ENCODE measurements at places on chromosomes 2 and 18. TPM values are rescaled to one million over a fixed set of nuclear protein-coding genes. Genes with fewer than 3 reads are reported as not detected.

GRCh38 chr2:82667491-82667890 lies 1791.6 kb downstream of the SUCLG1 start:
- no peak for DNase-seq

DNA sequence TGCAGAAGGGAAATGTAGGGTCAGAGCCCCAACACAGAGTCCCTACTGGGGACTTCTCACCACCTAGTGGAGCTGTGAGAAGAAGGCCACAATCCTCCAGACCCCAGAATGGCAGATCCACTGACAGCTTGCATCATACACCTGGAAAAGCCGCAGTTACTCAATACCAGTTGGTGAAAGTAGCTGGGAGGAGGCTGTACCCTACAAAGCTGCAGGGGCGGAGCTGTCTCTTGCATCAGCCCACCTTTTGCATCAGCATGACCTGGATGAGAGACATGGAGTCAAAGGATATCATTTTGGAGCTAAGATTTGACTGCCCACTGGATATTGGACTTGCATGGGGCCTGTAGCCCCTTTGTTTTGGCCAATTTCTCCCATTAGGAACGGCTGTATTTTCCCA lies 237.3 kb downstream of the CALCRL start:
- DNase-seq, result no peak

Gene DQX1
- total RNA-seq, result 1.6 TPM

Gene MOCOS
- total RNA-seq, result 6.0 TPM

- no peak for DNase-seq
These were observed 308.8 kb upstream of the FIGN start for GRCh38 chr2:164044622-164045021.

DNA sequence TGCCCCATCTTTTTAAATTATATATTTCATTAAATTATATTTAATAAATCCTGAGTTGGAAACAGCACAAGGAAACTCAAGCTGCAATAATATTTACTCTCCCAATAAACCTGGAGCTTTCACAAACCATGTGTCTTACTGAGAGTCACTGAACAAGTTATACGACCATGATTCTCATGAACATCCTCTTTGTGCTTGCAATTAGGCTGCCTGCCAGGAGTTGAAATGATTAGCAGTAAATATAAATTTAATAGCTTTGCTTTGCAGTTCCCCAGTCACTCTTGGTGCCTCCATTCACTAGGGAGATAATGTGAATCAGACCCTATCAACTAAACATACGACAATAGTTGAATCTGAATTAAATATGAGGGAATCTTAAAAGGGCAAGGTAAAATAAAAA lies 905.1 kb downstream of the NRXN1 start:
- DNase-seq, result no peak

DNA sequence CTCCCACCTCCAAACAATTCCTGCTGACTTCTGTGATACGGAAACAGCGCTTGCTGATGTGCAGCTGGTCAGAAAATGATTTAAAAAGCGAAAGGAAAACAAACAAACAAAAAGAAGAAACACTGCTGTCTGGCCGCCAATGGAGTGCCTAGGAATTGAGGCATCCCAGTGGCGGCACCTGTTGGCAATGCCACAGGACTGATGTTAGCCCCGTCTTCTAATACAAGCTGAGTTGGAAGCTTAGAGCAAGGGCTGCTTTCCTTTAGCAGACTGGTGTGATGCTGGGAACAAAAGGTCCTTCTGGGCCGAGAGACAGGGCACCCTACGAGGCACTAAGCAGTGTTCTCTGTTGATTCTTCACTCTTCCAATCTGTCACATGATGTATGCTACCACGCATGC lies 163.6 kb upstream of the REV1 start:
- no peak for DNase-seq

DNA sequence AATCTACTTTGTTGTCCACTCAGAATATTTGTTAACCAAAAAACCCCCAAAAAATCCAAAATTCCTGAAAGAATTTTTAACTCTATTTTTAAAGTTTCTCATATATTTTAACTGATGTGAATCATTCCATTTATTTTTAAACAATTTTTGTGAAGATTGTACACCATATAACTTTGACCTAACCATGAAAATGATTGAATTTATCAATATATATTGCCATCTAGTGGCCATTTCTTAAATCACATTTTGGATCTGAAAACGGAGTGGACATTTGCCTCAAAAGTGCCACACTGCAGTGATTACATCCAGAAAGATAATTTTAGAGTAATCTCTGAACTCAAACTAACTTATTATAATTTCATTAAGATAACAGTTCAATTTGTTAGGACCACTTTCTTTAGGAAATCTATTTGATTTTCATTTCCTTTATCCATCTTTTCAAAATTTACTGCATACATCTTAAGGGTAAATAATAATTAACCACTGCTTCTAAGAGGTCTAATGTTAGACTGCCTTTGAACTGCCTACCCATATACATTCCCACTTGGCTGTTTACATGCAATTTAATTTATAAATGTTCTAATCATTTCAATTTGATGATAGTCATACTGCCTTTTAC lies 71.1 kb downstream of the DSC3 start:
- no peak for DNase-seq

- DNase-seq, result no peak
These were observed 609.0 kb downstream of the IRS1 start for GRCh38 chr2:226190479-226191252.

All from H9 (cell line).